ENCODE measurements at places on chromosomes 16 and 17. TPM values are rescaled to one million over a fixed set of nuclear protein-coding genes. Genes with fewer than 3 reads are reported as not detected.

Gene SNX20
- total RNA-seq = not detected

Gene CCDC144A
- 0.84 TPM for total RNA-seq

Gene KCNJ12
- 0.15 TPM for total RNA-seq

Gene PTGES3L
- total RNA-seq = 0.50 TPM

Gene PYY
- total RNA-seq = 0.45 TPM

Gene ADORA2B
- total RNA-seq = 17.1 TPM

Gene TAT
- not detected for total RNA-seq

Gene EFNB3
- total RNA-seq = 0.67 TPM

Gene PRKAR1A
- total RNA-seq = 162 TPM

Gene CCL14
- total RNA-seq = not detected

Gene CRHR1
- total RNA-seq = not detected

Gene SCN4A
- under 0.01 TPM for total RNA-seq

Gene CTRB2
- not detected for total RNA-seq

Gene KIF18B
- 25.2 TPM for total RNA-seq

Gene AATK
- 0.15 TPM for total RNA-seq

Gene CCL8
- total RNA-seq = not detected

Gene MYH8
- not detected for total RNA-seq

Gene USP36
- 10.4 TPM for total RNA-seq

Gene C1QTNF1
- 18.9 TPM for total RNA-seq

Gene ZNF629
- total RNA-seq = 12.5 TPM

Gene EVPLL
- total RNA-seq = not detected

Gene BCAS3
- total RNA-seq = 7.1 TPM

Gene NEUROD2
- total RNA-seq = not detected

All from bronchus fibroblast of lung (primary cell).